T-helper 17 cell (primary cell): ENCODE measurements at places on chromosomes 5 and 9. TPM values are rescaled to one million over a fixed set of nuclear protein-coding genes. Genes with fewer than 3 reads are reported as not detected.

- no peak for DNase-seq
- no peaks in the 10 kb centered on the region for H3K27me3 ChIP-seq
- H3K27ac ChIP-seq: no peak overlapping the region
- H3K4me3 ChIP-seq: no peak overlapping the region
- no peaks in the 10 kb centered on the region for H3K36me3 ChIP-seq
These were observed 56.1 kb downstream of the GRIA1 start for GRCh38 chr5:153546566-153546965.

The MAMDC2 gene
- not detected for total RNA-seq

DNA sequence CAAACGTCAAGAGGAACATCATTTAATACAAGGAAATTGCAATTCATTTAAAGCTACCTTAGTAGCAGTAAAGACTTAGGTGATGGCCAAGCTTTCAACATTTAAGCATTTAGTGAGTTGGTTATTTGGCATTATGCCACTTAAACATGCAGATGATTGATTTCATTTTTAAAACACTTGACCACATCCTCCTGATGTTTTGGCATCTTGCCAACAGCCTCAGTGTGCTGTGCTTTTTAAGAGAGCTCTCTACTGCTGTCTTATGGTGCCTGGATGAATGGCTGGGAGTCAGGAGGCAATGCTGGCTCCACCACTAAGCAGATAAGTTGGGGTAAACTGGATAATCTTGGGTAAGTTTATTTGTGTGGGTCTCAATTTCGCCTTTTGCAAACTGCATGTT is 364.5 kb downstream of the MAN2A1 start:
- peak; percentile 24 for DNase-seq
- H3K4me1 ChIP-seq: peaks cover 16% of the 10 kb centered on the region
- peak overlapping the region; percentile 93 for H3K27ac ChIP-seq
- H3K27me3 ChIP-seq: peaks cover 11% of the 10 kb centered on the region
- H3K4me3 ChIP-seq: peak overlapping the region; percentile 67

The SIL1 gene
- total RNA-seq: 18.5 TPM

The DAB2IP gene
- not detected for total RNA-seq

DNA sequence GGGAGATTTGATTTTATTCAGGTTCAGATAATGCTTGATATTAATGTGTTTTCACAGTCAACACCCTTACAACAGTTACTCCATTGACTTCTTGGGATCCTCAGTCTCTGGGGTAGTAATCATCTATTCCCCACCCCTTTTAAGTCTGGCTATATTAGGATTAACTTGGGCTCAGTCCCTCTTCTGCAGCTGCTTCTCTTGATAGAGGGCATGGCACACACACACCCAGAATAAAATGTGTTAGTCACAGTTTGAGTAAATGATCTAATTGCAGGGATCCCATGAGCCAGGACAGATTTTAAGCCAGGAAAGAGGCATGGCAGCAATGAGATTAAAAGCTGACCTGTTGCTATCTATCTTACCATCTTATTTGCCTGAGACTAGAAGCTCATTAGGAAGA is 53.7 kb upstream of the VLDLR start:
- no peak overlapping the region for H3K27ac ChIP-seq
- no peaks in the 10 kb centered on the region for H3K27me3 ChIP-seq
- no peak overlapping the region for H3K4me3 ChIP-seq
- H3K36me3 ChIP-seq: no peaks in the 10 kb centered on the region
- DNase-seq: no peak

DNA sequence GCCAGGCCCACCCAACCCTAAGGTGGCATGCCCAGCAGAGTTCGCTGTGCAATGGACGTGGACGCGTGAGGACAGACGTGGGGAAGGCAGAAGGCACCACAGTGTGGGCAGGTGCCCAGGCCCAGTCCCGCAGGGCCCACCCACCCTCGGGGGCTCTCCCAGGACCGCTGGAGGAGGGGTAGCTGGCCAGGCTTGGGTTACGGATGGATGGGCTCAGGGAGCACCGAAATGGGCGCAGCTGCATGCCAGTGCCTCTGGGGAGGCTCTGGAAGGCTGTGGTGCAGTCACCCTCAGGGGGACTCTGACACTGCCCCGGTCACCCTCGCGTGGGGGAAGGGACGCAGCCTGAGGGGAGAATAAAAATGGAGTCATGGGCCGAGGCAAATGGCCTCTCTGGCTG is 9.6 kb upstream of the GPSM1 start:
- DNase-seq: no peak
- no peaks in the 10 kb centered on the region for H3K4me1 ChIP-seq
- H3K4me3 ChIP-seq: no peak overlapping the region
- no peaks in the 10 kb centered on the region for H3K27me3 ChIP-seq
- no peaks in the 10 kb centered on the region for H3K36me3 ChIP-seq
- H3K27ac ChIP-seq: no peak overlapping the region

DNA sequence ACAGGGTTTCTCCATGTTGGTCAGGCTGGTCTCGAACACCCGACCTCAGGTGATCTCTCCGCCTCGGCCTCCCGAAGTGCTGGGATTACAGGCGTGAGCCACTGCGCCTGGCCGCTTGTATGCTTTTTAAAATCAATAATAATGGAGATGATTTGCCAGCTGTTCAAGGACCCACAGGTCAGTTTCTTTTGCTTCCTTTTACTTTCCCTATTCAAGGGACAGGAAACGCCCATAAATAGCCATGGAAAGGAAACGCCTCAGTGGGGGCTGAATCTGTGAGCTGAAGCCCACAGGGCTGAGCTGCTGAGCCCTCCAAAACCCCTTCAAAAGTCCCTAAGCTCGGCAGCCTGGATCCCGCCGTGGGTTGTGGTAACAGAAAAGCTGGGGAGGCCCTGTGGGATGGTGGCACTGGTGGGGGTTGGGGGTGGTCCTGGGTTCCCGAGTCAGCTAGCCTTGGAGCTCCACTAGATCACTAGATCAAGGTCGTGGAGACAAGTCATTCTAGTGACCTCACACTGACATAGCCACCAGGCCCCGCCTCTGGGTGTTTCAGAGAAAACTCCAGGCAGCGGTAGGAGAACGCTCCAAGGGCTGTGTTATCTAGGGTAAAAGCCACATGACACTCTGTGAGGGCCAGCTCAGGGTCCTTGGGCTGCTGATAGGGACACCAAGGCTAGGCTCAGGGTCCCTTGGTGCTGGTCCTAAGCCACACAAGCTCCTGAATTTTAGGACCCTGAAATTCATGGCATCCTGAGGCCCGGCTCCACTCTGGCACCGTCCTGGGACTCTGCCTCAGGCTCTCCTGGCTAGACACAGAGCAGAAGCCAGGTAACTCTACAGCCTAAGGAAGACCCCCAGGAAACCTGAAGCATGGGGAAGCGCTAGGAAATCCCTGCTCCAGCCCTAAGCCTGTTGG is 18.0 kb upstream of the DUSP1 start:
- no peak for DNase-seq
- no peak overlapping the region for H3K4me3 ChIP-seq
- H3K27me3 ChIP-seq: no peaks in the 10 kb centered on the region
- H3K4me1 ChIP-seq: no peaks in the 10 kb centered on the region
- no peaks in the 10 kb centered on the region for H3K36me3 ChIP-seq

The PCA3 gene
- total RNA-seq: not detected

The MARVELD2 gene
- total RNA-seq: 0.12 TPM

DNA sequence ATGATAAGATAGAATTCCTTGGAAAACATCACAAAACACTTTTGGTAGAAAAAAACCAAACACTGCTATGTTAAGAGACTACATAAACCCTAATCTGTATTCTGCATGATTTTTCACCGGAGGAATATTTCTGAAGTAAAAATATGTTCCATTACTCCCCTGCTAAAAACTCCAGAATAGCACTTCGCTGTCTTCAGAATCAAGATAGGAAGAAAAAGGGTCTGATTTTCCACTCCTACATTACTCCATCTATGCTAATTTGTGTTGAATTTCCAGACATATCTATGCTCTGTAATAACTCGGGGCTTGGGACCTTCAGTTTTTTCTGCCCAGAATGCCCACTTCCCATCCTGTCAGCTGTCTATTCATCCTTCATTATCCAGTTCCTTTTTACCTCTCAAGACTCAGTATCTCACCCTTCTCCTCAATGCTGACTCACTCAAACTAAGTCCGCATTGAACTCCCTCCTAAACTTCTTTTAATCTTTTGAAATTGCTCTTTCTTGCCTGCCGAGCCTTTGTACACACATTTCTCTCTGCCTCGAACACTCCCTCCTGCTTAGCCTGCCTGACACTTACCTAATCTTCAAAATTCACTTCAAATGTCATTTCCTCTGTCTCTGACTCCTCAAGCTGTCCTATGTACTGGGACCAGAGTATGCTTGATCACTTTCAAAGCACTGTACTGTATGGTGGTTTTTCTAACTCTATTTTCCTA is 171.0 kb downstream of the ARRDC3 start:
- no peak overlapping the region for H3K27ac ChIP-seq
- no peak overlapping the region for H3K4me3 ChIP-seq
- H3K27me3 ChIP-seq: peaks cover 27% of the 10 kb centered on the region
- no peaks in the 10 kb centered on the region for H3K36me3 ChIP-seq
- no peak for DNase-seq

The MEGF10 gene
- not detected for total RNA-seq

- no peak overlapping the region for H3K27ac ChIP-seq
- H3K4me3 ChIP-seq: no peak overlapping the region
- H3K4me1 ChIP-seq: peaks cover 5% of the 10 kb centered on the region
- H3K36me3 ChIP-seq: no peaks in the 10 kb centered on the region
- peaks cover 48% of the 10 kb centered on the region for H3K27me3 ChIP-seq
- no peak for DNase-seq
These were observed 347.6 kb downstream of the EBF1 start for GRCh38 chr5:158751961-158752655.
